ENCODE measurements at places on chromosomes 4 and X.

DNA sequence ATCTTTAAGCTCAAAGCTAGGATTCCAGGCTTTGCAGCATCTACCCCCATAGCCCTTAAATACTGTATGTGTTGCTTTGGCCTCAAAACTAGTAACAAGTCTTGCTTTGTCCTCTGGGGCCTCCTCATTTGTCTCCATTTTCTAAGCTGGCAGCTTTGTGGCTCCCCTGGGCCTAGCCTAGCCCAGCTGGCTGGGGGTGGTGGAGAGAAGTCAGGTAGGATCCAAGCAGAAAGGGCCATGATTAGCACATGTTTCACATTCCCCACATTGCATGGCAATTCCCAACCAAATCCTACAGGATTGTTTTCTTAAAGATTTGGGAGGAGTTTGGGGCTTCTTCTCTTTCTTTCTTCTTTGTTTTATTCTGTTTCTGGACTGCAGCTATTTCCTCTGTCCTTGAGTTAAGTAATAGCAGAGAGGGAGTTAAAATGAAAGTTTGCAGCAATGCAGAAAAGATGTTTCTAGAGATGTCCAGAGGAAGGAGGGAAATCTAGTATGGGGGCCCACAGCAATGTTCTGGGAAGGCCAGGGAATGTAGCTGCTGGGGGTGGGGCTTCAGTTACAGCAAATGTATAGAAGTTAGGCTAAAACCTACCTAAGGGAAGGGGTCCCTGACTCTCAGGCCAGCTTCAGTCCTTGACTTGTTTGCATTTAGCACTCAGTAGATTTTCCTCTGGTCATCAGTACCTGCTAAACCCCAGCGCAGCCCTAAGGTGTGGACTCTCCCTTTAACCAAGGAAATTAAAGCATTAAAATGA, 92.1 kb downstream of the SHROOM4 start:
- no peak for DNase-seq

DNA sequence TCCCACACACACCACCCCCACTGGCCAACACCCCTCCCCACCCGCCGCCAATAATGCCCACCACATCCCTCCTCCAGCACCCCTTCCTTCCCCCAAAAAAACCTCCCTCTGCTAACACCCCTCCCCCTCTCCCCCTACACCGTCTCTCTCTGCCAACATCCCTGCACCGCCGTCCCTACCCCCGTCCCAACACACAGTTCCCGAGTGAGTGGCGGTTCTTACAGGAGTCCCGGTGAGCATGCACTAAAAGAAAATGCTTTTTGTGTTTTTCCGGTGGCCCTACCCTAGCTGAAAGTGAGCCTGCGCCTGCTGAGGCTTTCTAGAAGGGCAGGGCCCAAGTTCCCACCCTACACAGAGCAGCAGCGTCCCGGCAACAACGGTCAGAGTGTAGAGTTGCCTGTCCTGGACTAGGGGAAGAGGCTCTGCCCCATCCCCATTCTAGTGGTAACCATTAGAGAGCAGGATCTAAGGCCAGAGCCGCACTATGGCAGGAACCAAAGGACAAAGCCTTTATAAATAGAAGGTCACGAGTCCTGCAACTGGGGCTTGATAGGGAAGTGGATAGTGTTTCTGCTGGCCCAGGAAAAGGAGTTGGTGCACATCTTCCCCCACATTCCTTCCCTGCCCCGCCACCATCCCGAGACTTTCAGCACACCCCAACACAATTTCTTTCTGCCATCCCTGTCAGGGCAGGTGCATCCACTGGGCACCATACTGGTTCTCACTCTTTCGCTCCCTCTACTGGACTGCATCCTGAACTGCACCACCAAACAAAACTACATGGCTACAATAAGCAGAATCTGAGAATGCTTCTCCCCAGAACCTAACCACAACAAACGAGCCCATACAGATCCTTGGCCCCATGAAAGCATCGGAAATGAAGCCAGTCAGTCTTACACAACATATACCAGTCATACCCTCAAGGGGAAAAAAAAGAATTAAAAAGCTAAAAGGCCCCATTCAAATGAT, 78.1 kb upstream of the PAGE3 start:
- DNase-seq = no peak

DNA sequence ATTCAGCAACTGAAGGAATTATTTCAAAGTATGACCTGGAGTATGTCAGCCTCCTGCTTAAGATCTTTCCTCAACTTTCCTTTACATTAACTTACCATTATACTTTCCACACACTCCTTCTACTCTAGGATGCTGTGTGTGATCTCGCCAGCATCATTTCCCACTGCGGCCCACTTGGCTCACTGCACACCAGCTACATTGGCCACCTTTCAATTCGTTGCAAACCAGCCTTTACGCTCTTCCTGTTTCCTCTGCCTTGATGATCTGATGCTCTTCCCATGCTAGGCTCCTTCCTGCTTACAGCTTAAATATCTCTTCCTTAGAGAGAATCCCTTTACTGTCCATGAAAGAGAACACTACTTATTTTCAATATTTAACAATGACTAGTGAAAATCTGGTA, 95.1 kb downstream of the GPM6A start:
- DNase-seq = no peak

GRCh38 chr4:85200106-85200505, 233.6 kb upstream of the WDFY3 start:
- DNase-seq = no peak

DNA sequence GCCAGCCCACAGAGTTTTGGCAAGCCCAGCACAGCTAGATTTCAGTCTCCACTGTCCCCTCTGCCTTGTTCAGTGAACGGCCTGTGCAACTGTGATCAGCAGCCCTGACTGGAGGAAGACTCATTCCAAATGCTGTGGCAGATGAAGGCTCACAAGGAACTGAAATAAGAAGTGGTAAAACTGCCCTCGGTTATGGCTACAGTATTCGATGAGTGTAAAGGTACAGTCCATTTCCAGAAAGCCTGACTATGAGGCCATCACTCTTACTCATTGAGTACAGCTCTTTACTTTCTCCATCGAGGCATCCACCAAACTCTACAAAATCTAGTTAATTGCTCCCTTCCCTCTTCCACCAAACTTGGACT, 69.1 kb downstream of the RHOH start:
- no peak for DNase-seq

DNA sequence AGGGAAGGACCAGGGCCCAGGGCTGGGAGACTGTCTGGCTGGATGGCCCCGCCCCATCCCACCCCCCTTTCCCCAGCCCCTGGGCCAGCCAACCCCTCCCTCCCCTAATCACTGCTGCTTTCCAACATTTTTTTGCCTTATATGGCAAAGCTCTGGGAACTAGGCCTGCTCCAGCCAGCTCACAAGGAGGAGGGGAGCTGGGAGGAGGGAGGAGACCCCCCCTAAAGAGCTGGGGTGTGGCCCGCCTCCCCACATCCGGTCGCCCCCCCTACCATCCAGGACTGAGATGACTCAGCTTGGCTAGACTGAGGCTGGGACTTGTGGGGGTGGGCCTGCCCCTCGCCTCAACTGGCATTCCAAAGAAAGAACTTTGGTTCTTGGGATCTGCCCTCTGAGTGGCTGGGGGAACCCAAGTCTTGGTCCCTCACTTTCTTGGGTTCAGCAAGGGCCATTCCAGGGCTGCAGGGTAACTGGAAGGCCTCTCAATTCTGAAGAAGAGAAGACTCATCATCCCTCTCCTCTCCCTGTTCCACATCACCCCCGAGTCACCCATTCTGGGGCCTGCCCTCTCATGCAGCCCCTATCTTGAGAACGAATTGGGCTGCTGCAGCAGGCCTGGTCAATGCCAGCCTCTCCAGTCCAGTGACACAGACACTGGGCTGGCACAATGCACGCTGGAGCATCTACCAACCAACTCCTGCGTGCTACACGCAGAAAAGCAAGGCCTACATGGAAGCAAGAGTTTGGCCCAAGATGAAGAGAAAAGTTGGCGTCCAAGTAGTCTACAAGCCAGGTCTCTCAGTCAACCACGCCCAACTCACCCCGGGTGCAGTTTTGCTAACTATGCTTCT, 4.8 kb downstream of the FLNA start:
- DNase-seq = peak; percentile 27

- no peak for DNase-seq
Observed at GRCh38 chrX:103616676-103617186, 9.0 kb downstream of the TCEAL3 start.

DNA sequence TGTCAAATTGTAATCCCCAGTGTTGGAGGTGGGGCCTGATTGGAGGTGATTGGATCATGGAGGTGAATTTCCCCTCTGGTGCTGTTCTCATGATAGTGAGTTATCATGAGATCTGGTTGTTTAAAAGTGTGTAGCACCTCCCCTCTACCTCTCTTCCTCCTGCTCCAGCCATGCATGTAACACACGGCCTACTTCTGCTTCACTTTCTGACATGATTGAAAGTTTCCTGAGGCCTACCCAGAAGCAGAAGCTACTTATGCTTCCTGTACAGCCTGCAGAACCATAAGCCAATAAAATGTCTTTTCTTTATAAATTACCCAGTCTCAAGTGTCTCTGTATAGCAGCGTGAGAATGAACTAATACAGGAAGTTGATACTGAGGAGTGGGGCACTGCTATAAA, 61.7 kb upstream of the DDX60 start:
- no peak for DNase-seq

GRCh38 chr4:166399021-166399420, 526.0 kb downstream of the TLL1 start:
- no peak for DNase-seq

DNA sequence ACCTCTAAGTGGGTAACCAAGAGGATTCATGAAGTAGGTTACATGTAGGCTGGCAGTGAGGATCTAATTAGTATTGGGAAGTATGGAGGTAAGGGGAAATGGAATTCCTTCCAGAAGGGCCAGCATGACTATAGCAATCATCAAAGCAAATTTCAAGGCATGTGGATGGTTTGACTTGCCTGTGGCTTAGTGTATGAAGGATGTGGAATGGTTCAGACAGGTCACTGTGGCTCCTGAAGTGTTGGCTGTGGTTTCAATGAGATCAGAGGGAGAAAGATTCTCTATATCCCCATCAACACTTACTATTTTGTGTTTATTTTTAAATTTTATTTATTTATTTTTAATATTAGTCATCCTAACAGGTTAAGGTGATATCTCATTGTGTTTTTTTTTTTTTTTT, 121.6 kb upstream of the TBC1D9 start:
- DNase-seq = no peak

- no peak for DNase-seq
Observed at GRCh38 chr4:121272526-121272925, 108.3 kb downstream of the QRFPR start.

GRCh38 chr4:46123913-46124755, at the start of gene GABRG1:
GABRG1 (minus strand) TSS chr4:46124054; CDS start chr4:46123913, 141 bp downstream.
- no peak for DNase-seq

DNA sequence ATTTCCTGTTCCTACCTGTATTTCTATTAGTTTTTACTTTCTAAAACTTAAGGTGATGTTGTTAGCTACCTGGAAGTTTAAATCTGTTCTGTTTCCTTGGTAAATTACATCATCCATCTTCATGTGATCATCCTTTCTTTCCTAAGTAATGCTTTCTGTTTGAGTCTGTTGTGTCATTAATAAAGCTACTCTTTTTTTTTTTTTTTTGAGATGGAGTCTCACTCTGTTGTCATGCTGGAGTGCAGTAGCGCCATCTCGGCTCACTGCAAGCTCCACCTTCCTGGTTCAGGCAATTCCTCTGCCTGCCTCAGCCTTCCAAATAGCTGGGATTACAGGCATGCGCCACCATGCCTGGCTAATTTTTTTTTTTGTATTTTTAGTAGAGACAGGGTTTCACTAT, 73.3 kb downstream of the FIP1L1 start:
- no peak for DNase-seq

GRCh38 chrX:129716507-129716906, 22.3 kb upstream of the XPNPEP2 start:
- DNase-seq = no peak

DNA sequence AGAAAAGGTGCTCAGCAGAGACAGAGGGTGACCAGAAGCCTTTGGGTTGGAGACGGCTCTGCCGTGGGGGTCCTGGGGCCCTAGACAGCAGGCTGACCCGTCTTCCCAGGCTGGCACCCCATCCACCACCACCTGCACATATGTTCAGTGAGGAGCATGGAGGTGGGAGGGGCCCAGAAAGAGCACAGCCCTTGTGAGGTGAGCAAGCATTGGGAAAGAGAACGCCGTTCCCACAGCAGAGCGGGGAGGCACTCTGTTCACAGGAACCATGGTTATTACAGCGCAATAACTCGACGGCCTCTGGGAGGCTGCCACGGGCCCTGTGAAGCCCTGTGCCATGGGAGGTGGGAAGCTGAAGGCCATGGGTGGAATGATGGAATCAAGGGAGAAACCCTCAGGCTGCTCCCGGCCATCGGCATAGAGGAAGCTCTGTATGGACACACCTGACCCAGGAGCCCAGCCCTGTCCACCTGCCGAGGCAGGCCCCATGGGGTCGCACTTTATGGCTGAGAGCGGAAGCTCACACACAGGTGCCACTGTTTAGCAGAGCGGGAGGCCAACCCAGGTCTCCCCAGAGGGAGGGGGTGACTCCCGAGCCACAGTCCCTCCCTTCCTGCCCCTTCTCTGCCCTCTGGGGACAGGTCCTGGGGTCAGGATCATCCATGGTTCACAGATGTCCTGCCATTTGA, 93.5 kb upstream of the AFAP1 start:
- DNase-seq = no peak

GRCh38 chrX:38754102-38754790, 47.0 kb upstream of the MID1IP1 start:
- no peak for DNase-seq

DNA sequence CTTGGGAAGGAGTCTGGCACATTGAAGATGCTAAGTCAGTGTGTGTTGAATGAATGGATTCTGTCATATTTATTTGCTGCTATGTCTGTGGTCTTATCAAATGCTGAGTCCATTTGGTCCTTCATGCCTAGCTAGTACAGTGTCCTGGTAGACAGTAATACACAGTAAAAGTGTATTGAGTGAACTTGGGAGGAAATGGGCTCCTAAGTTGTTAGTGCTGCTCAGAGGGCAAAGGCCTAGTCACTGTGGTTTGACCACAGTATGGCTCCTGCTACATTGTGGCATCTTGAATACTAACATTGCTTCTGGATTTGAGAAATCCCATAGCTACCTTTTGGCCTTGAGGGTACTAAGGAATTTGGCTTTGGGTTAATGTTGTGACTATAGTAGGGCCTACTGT, 33.9 kb downstream of the MTM1 start:
- DNase-seq = no peak

GRCh38 chr4:82145850-82146249, 227.9 kb downstream of the HNRNPD start:
- no peak for DNase-seq

DNA sequence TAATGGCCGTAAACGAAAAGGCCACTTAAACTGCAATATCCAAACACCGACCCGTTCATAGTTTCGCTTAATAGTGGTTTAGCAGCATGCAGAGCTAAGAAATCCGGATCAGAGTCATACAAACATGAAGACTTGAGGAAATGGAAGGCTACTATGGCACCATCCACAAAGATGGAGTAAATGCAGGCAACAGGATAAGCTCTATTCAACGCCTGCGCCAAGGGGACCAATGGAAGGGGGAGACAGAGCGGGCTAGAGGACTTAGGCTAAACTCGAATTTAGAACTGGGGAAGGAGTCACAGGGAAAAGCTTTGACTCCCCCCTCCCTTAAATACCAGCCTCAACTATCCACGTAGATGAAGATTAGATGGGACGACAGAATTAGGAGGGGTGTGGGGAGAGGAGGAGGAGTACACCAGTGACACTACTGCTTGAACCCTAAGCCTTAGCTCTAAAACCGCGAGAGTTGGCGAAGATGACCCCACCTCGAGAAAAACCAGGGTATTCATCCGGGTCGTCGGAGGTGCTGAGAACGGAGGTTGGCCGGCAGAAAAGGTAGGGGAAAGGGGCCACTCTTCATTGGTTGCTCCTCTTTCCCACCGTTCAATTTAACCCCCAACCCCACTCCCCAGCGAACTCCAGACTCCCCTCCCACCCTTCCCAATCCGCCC, 3.5 kb downstream of the HUWE1 start:
- DNase-seq = no peak

- no peak for DNase-seq
Observed at GRCh38 chr4:144594471-144594986, 51.4 kb upstream of the HHIP start.
